ENCODE measurements at places on chromosomes 5 and 9. TPM values are rescaled to one million over a fixed set of nuclear protein-coding genes. Genes with fewer than 3 reads are reported as not detected.

GRCh38 chr5:153373130-153373498 is 117.4 kb upstream of the GRIA1 start:
- DNase-seq = no peak

Gene IL11RA
- 7.0 TPM for total RNA-seq

Gene C5orf46
- total RNA-seq = not detected

Gene PTGER4
- 23.5 TPM for total RNA-seq

DNA sequence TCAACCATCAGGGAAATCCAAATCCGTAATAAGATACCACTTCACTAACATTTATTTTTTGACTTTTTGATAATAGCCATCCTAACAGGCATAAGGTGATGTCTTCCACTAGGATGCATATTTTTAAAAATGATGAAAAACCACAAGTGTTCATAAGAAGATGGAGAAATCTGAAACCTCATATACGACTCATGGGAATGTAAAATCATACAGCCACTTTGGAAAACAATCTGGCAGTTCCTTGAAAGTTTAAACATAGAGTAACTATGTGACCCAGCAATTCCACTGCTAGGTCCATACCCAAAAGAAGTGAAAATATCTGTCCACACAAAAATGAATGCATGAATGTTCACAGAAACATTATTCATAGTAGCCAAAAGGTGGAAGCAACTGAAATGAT is 431.0 kb downstream of the ENC1 start:
- DNase-seq = no peak
